ENCODE measurements at places on chromosomes 5 and 9.

DNA sequence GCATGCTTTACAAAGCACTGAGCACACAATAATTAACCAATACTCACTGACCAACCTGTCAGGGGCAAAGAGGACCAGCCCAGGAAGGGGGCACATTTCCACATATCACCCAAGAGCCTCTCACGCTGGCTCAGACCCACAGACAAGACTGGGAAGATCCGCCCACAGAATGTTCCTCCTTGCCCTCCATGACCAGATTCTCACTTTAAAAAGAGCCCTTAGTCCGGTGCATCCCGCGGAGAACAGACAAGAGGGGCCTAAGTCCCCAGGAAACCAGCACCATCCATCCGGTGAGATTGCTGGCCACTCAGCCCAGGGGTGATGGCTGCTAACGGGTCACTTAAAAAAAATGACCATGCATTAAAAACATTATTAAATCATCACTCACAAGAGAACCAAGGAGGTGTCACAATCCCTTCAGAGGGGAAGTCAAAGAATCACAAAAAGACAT is 32.9 kb downstream of the SEMA4D start:
- DNase-seq: no peak

- DNase-seq: no peak
Measured at GRCh38 chr9:129571298-129572051, 49.4 kb downstream of the C9orf50 start.

DNA sequence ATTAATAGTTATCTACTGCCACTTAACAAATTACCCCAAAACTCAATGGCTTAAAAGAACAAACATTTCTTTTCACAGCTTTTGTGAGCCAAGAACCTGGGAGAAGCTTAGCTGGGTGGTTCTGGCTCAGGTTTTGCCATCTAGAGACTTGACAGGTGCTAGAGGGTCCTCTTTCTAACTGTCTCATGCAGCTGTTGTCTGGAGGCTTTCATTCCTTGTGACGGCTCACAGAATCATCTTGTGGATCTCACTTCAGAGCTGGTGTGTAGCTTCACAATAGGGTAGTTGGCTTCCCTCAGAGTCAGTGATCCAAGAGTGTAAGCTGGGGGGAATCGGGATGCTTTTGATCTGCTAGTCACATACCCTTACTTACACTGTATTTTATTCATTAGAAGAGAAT is 81.2 kb upstream of the APC start:
- DNase-seq: no peak

GRCh38 chr9:71279151-71279739 is 157.8 kb upstream of the TRPM3 start:
- DNase-seq: no peak

GRCh38 chr5:10658265-10658664 is 94.4 kb downstream of the ANKRD33B start:
- DNase-seq: no peak

DNA sequence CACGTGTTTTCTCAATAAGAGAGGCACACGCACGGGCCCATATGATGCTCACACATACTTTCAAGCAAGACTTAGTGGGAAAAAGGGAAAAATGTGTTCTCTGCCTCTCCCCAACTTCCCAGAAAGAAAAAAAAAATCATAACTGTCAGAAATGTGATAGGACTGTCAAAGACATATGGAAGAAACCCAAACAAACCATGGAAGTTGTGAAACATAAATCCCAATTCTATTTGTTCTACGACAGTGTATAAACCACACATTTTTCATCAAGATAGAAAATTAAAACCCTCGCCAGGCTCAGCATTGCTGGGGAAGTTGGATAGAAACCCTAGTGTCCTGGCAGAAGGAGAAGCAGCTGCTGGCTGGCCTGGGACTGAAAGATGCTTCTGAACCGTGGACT is 211.9 kb downstream of the PAX5 start:
- no peak for DNase-seq

- no peak for DNase-seq
Measured at GRCh38 chr5:7754997-7755596, 95.8 kb downstream of the CFAP90 start.

GRCh38 chr5:98309785-98310598 is 463.5 kb upstream of the RGMB start:
- no peak for DNase-seq

Data from stimulated activated CD4-positive, alpha-beta T cell treated with anti-CD3 and anti-CD28 coated beads, Interleukin-1b, Interleukin-23, amount 100 ng/mL, for 1 hour (primary cell).